Esophagus squamous epithelium (tissue), 5 donors: ENCODE measurements at places on chromosomes 5 and 9.
A peak's percentile ranks its signal among the peaks of the same experiment; 100 is the strongest.

- H3K4me1 ChIP-seq: no peaks in the 10 kb centered on the region
- H3K27ac ChIP-seq: no peak overlapping the region
- DNase-seq: no peak
- H3K36me3 ChIP-seq: no peaks in the 10 kb centered on the region
These were observed 29.3 kb upstream of the NDFIP1 start for GRCh38 chr5:142079306-142079721.

DNA sequence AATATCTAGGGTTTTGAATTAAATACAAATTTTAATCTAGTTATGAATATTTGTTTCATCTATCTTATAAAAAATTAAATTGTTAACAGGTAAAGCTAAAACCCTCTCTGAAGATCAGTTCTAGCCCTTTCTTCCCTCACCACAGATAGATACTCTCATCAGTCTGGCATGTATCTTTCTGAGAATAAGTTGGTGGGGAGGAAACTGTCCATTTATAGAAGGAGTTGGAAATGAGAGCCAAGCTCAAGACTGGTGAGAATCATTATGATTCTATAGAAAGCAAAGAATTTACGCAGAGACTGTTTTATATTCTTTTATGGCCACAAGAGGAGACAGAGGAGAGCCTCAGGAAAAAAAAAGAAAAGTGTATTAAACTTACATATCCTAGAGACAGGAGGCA, 59.0 kb downstream of the STARD4 start:
- H3K36me3 ChIP-seq: no peaks in the 10 kb centered on the region
- H3K27me3 ChIP-seq: no peaks in the 10 kb centered on the region
- H3K4me3 ChIP-seq: no peak overlapping the region
- no peak for DNase-seq
- no peaks in the 10 kb centered on the region for H3K4me1 ChIP-seq
- no peak overlapping the region for H3K27ac ChIP-seq

DNA sequence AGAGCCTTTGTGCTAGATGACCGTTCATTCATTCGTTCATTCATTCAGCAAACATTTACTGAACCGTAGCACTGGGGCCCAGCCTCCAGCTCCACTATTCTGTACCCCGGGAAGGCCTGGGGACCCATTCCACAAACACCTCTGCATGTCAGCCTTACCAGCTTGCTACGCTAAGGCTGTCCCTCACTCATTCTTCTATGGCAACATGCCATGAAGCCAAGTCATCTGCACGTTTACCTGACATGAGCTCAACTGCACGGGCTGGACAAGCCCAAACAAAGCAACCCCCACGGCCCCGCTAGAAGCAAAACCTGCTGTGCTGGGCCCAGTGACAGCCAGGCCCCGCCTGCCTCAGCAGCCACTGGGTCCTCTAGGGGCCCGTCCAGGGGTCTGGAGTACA, 6.0 kb downstream of the CEL start:
- H3K4me1 ChIP-seq: peaks cover 33% of the 10 kb centered on the region
- no peaks in the 10 kb centered on the region for H3K27me3 ChIP-seq
- DNase-seq: no peak
- no peak overlapping the region for H3K4me3 ChIP-seq
- H3K36me3 ChIP-seq: no peaks in the 10 kb centered on the region

- H3K4me3 ChIP-seq: peak overlapping the region; percentile 60
- peak overlapping the region; percentile 86 for H3K27ac ChIP-seq
- no peak for DNase-seq
These were observed 181.6 kb downstream of the CD180 start for GRCh38 chr5:67014957-67015400.

- no peaks in the 10 kb centered on the region for H3K4me1 ChIP-seq
- H3K4me3 ChIP-seq: no peak overlapping the region
- no peaks in the 10 kb centered on the region for H3K27me3 ChIP-seq
- H3K36me3 ChIP-seq: no peaks in the 10 kb centered on the region
These were observed 231.1 kb upstream of the PAPPA start for GRCh38 chr9:115922444-115922843.

DNA sequence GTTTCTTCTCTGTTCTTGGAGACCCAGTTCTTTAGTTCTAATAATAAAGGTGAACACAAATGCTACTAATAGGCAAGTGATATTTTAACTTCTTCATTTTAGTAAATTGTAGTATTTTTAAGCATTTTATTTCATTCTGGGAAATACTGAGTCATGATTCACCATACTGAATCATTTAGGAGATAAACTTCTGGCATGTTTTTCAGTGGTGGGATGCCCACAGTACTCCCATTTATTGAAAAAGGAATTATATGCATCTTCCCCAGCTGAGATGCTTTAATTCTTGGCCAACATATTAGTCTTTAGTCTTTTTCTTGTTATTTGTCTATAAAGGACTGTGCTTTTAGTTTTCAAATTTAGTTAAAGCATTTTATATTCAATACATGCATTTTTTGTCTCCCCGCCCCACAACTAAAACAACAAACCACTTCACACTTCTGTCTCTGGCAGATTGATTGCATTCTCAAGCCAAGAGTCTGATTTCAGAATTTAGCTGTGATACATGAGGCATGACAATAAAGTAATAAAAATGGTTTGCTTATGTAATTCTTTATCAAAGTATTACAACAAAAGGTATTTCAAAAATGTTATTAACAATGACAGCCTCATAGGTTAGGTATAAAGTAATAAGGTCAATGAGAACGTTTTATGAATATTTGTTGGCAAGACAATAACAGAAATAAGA, 125.2 kb upstream of the CDH18 start:
- H3K4me1 ChIP-seq: no peaks in the 10 kb centered on the region
- DNase-seq: no peak
- no peaks in the 10 kb centered on the region for H3K36me3 ChIP-seq
- no peak overlapping the region for H3K27ac ChIP-seq
- H3K27me3 ChIP-seq: no peaks in the 10 kb centered on the region
- no peak overlapping the region for H3K4me3 ChIP-seq

- H3K4me1 ChIP-seq: no peaks in the 10 kb centered on the region
- no peak for DNase-seq
- H3K36me3 ChIP-seq: no peaks in the 10 kb centered on the region
- H3K4me3 ChIP-seq: no peak overlapping the region
- H3K27ac ChIP-seq: no peak overlapping the region
These were observed 56.6 kb downstream of the CHSY3 start for GRCh38 chr5:129960831-129961230.

DNA sequence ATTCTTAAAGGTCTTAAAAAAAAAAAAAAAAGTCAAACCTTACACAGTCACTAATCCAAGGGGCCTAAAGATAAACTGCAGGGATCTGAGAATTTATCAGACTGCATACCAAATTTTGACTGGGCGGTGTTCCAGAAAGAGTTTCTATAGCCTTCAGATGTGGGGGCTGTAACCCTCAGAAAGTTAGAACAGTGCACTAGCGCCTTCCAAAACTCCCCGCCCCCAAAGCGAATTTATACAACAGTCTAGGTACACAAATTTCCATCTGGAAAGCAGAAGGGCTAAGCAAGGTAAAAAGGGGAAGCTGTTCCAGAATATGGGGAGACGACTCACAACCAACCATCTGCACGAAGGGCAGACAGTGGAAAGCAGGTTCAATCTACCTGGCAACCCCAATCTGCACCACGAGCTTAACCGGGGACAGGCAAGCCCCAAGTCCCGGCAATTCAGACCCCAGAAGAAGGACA, 813 bp downstream of the ERMP1 start:
- no peaks in the 10 kb centered on the region for H3K27me3 ChIP-seq
- H3K4me3 ChIP-seq: peak overlapping the region; percentile 98
- peaks cover 35% of the 10 kb centered on the region for H3K36me3 ChIP-seq
- DNase-seq: no peak
- H3K27ac ChIP-seq: peak overlapping the region; percentile 91

DNA sequence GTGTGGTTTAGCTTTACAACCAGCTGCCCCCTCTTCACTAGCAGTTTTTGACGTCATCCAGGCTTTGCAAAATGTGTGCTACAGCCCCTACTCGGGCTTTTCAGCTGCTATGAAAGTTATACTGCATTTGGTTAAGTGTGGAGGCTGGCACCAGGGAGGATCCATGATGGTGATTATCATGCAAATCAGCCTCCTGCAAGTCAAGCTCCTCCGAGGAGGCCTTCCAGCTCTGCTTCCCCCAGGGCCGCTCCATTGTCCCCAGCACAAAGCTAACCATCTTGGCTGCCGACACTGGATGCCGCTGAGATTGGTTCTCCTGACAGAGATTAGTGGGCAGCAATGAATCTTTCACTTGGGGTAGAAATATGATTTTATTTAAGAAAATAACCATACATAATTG, 159.6 kb downstream of the NR2F1-AS1 start:
- H3K27ac ChIP-seq: no peak overlapping the region
- no peak overlapping the region for H3K4me3 ChIP-seq
- no peaks in the 10 kb centered on the region for H3K4me1 ChIP-seq

DNA sequence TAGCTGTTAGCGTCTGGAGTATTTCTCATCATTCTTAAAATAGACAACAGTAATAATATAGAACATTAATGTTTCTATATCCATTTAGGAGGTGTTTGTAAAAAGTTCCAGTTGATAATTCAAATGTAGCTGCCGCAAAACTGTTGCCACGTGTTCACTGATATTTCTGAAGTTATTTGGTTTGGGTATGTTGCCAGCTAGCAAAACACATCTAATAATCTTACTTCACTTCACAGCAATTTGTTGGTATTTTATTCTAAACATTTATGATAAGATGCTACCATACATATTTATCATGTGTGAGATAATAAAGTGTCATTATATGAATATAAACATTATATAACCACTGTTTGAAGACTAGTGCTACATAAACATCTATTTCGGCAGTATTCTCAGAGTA, 101.6 kb downstream of the CDH12 start:
- H3K36me3 ChIP-seq: no peaks in the 10 kb centered on the region
- H3K27ac ChIP-seq: no peak overlapping the region
- H3K4me3 ChIP-seq: no peak overlapping the region
- H3K4me1 ChIP-seq: no peaks in the 10 kb centered on the region
- no peak for DNase-seq

GRCh38 chr5:89450149-89450538, 567.2 kb upstream of the MEF2C start:
- H3K27ac ChIP-seq: no peak overlapping the region
- H3K36me3 ChIP-seq: no peaks in the 10 kb centered on the region
- no peak for DNase-seq
- no peaks in the 10 kb centered on the region for H3K27me3 ChIP-seq
- no peaks in the 10 kb centered on the region for H3K4me1 ChIP-seq

DNA sequence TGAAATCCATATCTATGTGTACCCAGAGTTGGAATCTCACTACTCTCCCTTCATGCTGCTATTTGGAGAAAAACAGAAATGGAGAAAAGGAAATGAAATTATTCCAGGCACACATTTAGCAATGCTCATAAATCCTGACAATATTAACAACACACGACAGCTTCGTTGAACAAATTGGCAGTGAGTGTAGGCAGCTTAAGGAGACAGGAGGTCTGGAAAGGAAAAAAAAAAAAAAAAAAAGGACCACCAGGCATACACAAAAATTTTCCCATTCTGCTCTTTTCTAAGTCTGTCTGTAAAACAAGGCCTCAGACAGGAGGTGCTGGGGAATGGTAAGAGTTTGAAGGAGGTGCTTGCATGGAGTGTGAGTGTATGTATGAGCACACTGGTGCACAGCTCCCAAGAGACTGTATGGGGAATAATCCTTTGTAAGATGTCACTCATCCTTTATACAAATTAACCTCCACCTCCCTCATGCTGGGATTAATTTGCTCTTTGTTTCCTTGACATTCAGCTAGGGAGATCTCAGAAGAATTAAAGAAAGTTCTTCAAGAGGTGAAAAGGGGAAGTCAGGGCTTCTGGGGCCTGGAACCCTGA, 78.9 kb downstream of the ASTN2 start:
- no peaks in the 10 kb centered on the region for H3K36me3 ChIP-seq
- H3K27me3 ChIP-seq: no peaks in the 10 kb centered on the region
- no peak overlapping the region for H3K4me3 ChIP-seq
- no peak overlapping the region for H3K27ac ChIP-seq

DNA sequence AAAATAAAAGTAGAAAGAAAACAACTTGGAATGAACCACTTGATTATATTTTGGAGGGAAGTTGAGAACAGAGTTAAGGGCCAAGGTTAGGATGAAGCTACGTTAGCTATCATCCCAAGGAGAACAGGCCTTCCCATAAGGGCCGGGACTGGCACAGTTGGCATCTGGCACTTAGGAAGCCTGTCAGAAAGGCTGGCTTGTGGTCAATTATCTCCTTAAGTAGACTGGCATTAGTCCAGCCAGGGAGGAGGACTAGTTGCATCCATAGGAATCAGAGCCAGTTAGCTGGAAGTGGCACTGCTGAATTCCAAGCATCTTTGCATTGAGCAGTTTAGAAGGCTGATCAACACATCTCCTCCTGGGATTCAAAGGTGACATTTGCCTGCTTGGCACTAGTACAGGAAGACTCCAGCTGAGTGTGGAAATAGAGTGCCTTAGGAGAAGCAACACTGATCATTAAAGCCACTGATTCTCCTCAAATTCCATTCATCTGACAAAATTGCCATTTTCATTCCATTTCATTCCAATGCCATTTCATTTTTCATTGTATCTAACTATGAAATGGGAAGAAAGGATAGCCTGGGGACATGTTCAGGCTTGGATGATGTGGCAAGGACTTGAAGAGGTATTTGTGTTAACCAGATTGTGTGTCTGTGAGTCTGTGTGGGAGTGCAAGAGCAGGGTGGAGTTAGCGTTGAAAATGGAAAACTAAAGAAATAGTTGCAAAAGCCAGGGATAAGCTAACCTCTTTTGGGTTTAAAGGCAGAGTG, 5.5 kb downstream of the FOXB2 start:
- peaks cover 33% of the 10 kb centered on the region for H3K27me3 ChIP-seq
- H3K4me1 ChIP-seq: peaks cover 8% of the 10 kb centered on the region

DNA sequence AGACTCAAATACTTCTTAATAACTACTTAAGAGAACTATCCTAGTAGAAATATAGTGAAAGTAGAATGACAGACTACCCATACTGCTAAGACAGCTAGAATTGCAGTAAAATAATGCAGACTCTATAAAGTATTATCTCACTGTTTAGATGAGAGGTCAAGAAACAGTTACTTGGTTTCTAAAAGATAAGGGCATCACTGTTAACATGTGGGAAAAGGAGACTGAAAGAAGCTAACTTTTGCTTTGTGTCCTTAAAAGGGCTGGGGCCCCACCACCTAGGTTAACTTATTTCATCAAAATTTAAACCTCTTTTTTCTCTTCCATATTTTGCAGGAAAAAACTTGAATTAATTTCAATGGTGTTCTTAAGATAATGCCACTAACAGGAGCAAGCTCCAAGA, 204.3 kb downstream of the CNTLN start:
- no peaks in the 10 kb centered on the region for H3K4me1 ChIP-seq
- DNase-seq: no peak
- no peak overlapping the region for H3K4me3 ChIP-seq
- H3K36me3 ChIP-seq: no peaks in the 10 kb centered on the region

GRCh38 chr9:15357050-15357653, 50.1 kb upstream of the TTC39B start:
- H3K36me3 ChIP-seq: no peaks in the 10 kb centered on the region
- DNase-seq: no peak
- no peaks in the 10 kb centered on the region for H3K4me1 ChIP-seq
- H3K4me3 ChIP-seq: no peak overlapping the region

- DNase-seq: no peak
- H3K27me3 ChIP-seq: peaks cover 76% of the 10 kb centered on the region
- H3K4me3 ChIP-seq: no peak overlapping the region
- peaks cover 34% of the 10 kb centered on the region for H3K4me1 ChIP-seq
These were observed 2.7 kb upstream of the LHX2 start for GRCh38 chr9:124008694-124009530.
